Activated CD8-positive, alpha-beta T cell treated with anti-CD3 and anti-CD28 coated beads, Interleukin-2, amount 10 ng/mL, durations not matched to agents 7 days and 5 days (primary cell): ENCODE measurements at places on chromosomes 6 and 20. TPM values are rescaled to one million over a fixed set of nuclear protein-coding genes. Genes with fewer than 3 reads are reported as not detected.

The KIF16B gene
- total RNA-seq = 3.4 TPM

GRCh38 chr6:97501853-97502252 is 218.8 kb upstream of the MMS22L start:
- no peak overlapping the region for H3K27ac ChIP-seq
- no peak overlapping the region for H3K4me3 ChIP-seq
- H3K4me1 ChIP-seq = no peaks in the 10 kb centered on the region
- DNase-seq = no peak

- no peak for DNase-seq
- peaks cover 32% of the 10 kb centered on the region for H3K4me1 ChIP-seq
- no peaks in the 10 kb centered on the region for H3K27me3 ChIP-seq
- peaks cover 5% of the 10 kb centered on the region for H3K36me3 ChIP-seq
Observed at GRCh38 chr20:47411161-47411560, 54.7 kb upstream of the ZMYND8 start.

- peaks cover 5% of the 10 kb centered on the region for H3K27me3 ChIP-seq
- H3K27ac ChIP-seq = no peak overlapping the region
- H3K4me1 ChIP-seq = peaks cover 8% of the 10 kb centered on the region
- H3K36me3 ChIP-seq = no peaks in the 10 kb centered on the region
Observed at GRCh38 chr6:14596410-14596809, 478.8 kb downstream of the CD83 start.
